Activated T-cell treated with anti-CD3 and anti-CD28 coated beads, Interleukin-2, amount 50 U/mL, for 48 hours (primary cell): ENCODE measurements at places on chromosomes 3 and 15.

- DNase-seq: no peak
Observed at GRCh38 chr3:25266677-25267076, 161.4 kb upstream of the RARB start.

- no peak for DNase-seq
Observed at GRCh38 chr3:45640724-45641361, 46.3 kb downstream of the LIMD1 start.

GRCh38 chr3:31813197-31813596 is 167.9 kb downstream of the OSBPL10 start:
- no peak for DNase-seq

GRCh38 chr15:76795217-76795616 is 109.9 kb downstream of the SCAPER start:
- DNase-seq: no peak

GRCh38 chr15:75059607-75060006 is 36.2 kb downstream of the PPCDC start:
- peak; percentile 9 for DNase-seq
